Activated CD4-positive, alpha-beta T cell treated with anti-CD3 and anti-CD28 coated beads, Interleukin-2, amount 50 U/mL, for 48 hours (primary cell): ENCODE measurements at places on chromosomes 1 and 21.

DNA sequence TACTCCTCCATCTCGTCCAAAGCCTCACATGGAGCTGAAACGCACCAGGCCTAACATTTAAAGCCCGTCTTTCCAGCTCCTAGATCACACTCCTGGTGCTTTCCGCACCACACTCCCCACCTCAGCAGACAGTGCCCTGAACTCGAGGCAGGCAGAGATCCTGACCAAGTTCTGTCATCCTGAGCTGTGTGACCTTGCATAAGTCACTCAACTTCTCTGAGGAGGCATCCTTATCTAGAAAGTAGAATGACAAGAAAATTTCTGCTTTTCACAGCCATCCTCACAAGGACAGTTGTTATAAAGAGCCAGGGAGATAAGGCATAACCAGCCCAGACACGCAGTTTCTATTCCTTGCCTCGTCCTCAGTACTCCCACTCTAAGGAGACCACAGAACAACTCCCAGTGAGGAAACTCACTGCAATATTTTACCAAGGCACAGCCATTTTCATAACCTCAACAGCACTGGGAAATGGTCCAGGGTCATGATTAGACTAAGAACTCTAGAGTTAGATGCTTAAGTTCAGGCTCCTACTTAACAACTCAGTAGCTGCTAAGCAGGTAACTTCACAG, 3.1 kb downstream of the LRP8 start:
- DNase-seq = no peak

GRCh38 chr1:162901243-162901642, 40.3 kb upstream of the CCDC190 start:
- no peak for DNase-seq

DNA sequence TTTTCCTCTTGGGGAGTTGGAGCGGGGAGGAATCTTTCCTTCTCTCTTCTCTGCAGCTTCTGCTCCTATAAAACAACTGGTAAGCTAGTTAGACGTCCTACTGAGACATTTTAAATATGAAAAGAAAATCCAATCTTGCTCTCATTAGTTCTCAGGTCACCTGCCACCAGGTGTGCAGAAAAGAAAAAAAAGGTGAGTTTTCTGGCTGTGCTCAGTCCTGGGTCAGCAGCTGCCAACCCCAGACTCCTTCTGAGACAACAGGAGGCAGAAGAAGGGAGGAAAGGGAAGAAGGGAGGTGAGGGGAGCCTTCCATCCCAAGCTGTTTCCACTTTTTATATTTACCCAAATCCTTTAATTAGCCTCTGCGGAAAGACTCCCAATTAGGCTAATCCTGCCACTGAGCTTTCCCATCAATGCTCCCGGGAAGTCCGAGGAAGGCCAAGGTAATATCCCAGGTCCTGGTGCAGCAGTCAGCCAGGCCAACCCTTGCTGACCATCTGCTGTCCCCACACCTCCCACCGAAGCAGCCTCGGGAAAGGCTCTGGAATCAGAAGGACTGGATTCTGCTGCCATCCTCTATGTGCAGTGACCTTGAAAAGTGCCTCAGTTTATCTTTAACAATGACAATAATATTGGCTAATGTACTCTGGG, 33.4 kb downstream of the GLIS1 start:
- no peak for DNase-seq

- no peak for DNase-seq
Observed at GRCh38 chr1:200917291-200917817, 22.7 kb downstream of the INAVA start.

DNA sequence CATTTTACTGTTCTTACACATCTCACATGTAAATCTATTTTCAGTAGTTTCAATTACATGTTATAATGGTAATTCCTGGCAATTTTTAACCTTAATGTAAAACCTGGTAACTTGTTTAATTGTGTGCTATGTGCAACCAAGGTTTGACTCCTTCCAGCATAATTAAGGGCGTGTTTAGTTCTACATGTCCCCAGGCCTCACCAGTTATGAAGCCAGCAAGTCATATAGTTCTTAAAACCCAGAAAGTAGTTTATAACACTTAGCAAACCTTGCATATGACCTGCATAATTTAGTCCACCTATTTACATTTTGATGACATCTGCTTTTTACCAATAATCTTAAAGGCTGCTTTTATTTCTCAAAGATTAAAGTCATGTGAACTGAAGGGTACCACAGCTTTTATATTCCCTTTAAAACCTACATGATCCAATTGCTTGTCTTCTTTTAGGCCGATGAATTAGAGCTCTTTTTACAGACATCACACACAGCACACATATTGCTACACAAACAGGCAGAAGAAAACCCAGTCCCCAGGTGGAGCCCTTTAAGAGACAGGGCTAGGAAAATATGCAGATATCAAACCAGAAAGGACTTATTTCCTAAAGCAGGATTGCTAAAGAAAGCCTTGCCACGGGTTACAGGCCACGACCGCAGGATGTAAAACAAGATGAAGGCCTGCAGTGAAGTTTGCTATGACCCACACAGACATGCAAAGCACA, 23.2 kb upstream of the SYCP1 start:
- no peak for DNase-seq

DNA sequence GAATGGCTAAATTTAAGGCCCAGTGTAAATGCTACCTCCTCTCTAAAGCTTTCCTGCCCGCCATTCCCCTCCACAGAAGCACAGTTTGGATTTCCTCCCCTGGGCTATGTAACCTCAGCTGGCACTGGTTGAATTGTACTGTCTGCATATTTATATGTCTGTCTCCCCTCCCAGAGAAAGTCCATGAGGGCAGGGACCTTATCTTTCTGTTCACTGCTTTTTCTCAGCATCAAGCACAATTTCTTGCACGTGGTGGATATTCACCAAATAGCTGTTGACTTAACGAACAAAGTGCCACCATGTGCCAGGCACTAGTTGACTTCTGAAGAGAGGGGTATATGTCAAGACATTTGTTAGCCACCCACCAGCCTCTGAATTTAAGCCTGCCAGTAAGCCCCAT, 9.5 kb upstream of the PDIK1L start:
- no peak for DNase-seq

DNA sequence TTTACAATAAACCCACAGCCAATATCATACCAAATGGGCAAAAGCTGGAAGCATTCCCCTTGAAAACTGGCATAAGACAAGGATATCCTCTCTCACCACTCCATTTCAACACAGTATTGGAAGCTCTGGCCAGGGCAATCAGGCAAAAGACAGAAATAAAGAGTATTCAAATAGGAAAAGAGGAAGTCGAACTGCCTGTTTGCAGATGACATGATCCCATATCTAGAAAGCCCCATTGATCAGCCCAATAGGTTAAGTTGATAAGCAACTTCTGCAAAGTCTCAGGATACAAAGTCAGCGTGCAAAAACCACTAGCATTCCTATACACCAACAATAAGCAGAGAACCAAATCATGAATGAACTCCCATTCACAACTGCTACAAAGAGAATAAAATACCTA, 235.5 kb downstream of the DPYD start:
- DNase-seq = no peak

DNA sequence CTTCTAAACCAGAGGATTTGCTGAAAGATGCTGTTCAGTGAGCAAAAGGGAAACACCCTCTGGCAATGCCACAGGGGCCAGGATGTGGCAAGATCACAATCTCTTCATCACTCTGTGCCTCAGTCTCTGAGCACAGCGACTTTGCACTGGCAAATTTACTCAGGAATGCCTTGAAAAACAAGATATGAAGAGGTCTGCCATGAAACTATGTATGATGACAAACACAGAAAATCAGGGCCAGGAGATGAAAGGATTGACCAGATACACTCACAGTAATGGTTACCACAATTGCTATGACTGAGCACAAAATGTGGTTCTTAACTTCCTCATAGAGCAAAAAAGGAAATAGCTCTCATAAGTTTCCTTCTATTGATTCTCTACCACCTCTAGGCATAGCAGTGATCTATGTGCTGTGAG, 5.8 kb downstream of the TTC13 start:
- DNase-seq = peak; percentile 59

GRCh38 chr1:11024154-11024873, 11.9 kb downstream of the TARDBP start:
- no peak for DNase-seq

- peak; percentile 91 for DNase-seq
Observed at GRCh38 chr1:228464487-228464983, 22.6 kb upstream of the RNF187 start.

- DNase-seq = no peak
Observed at GRCh38 chr1:177130451-177130945, 34.0 kb downstream of the ASTN1 start.

- DNase-seq = no peak
Observed at GRCh38 chr1:53639996-53640700, 98.8 kb downstream of the GLIS1 start.

DNA sequence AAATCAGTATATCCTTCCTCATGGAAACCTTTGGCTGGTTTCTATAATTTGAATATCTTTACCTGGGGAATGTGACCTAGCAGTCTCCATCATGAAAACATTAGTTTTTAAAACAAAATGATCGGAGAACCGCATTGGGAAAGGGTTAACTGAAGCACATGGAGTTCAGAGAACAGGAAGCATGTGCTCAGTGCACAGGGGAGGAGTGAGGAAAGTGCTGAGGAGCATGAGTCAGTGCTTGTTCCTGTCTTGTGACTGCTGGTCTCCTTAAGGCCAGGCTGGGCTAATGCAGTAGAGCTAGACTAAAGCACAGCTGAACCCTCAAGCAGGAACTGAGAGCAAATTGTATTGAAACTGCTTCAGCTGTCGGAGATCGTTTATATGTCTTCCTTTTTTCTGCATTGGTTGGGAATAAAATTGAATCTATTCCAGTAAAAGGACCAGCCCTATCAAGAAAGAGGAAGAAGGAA, 5.8 kb downstream of the IFI16 start:
- DNase-seq = peak; percentile 74

- no peak for DNase-seq
Observed at GRCh38 chr1:65881067-65881594, 88.4 kb downstream of the PDE4B start.

- DNase-seq = no peak
Observed at GRCh38 chr1:21492356-21492625, 16.9 kb upstream of the ALPL start.

GRCh38 chr1:18166929-18167328, 59.3 kb downstream of the IGSF21 start:
- no peak for DNase-seq

DNA sequence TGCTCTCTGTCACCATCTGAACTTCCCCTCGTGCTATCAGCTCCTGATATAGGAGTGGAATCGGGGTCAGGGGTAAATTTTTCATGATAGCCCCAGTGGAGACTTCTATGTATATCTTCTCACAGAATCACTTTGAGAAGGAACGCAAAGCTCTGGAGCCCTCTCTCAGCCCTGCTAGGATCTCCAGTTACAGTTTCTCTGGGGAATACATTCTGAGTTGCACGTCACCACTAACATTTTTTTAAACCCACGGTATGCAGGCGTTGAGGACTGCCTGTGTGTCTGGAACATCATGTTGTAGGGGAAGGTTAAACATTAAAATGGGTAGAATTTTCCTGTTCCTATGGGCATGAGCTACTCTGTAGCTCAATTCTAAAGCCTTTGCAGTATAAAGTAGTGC, 116.4 kb upstream of the FAM78B start:
- no peak for DNase-seq

- DNase-seq = peak; percentile 37
Observed at GRCh38 chr1:156705321-156705917, at the start of gene CRABP2. CRABP2 (minus strand) TSS chr1:156705583; CDS start chr1:156705446, 137 bp downstream.

DNA sequence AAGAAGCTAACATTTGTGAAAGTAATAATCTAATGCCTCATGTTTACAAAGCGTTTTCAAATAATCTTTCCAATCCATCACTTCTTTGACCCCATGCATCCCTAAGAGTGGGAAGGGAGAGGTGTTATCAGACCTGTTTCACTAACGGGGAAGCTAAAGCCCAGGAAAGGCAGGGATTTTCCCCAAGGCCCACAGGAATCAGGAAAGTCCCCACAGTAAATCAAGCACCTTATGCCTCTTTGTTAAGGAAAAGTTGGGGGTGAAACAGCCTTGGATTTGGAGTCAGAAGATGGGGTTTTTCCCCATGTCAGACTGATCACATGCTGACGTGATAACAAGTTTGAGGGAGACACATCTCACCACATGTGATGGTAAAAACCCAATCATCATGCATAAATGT, 20.0 kb upstream of the ANGPTL7 start:
- no peak for DNase-seq

GRCh38 chr1:33814166-33814565, 49.7 kb upstream of the HMGB4 start:
- DNase-seq = no peak

GRCh38 chr1:170932236-170932635, 3.1 kb upstream of the MROH9 start:
- DNase-seq = no peak

DNA sequence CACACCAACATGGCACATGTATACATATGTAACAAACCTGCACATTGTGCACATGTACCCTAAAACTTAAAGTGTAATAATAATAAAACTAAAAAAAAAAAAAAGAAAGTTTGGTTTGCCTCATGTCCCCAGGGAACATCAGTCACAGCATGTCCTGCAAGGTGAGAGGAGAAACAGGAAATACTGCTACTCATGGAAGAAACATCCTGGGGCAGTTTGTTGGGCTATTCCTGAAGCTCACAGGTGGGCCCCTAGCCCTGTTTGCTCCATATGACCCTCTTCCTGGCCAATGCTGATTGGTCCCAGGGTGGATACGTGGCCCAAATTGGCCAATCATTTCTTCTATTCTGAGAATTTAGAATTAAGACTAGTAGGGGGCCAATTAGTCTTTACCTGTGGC, 103.4 kb upstream of the ADAR start:
- no peak for DNase-seq

GRCh38 chr1:200161801-200162200, 134.3 kb downstream of the NR5A2 start:
- DNase-seq = no peak

GRCh38 chr1:231387770-231388669, 34.1 kb downstream of the EGLN1 start:
- DNase-seq = no peak

GRCh38 chr1:205179842-205180241, 31.7 kb downstream of the DSTYK start:
- DNase-seq = no peak

DNA sequence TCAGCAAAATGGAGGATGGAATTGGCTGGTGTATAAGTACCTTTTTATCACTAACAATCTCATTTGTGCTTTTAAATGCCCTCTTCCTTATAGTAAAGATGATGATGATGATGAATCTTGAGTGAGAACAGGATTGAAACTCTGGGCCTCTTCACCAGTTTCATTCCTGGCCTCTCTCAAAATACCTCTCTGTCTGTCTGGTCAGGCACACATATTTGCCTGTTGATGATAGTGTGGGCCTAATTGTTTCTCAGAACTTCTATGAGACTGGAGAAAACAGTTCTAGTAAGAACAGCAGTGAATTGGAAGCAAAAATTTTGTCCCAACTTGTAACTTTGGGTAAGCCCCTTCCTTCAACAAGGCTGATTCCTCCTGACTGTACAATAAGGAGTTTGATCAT, 94.4 kb upstream of the RGS4 start:
- DNase-seq = no peak
